Effector CD4-positive, alpha-beta T cell (primary cell): ENCODE measurements at places on chromosomes 3 and 15.

- no peak for DNase-seq
Measured at GRCh38 chr3:66722675-66723074, 221.9 kb upstream of the LRIG1 start.

DNA sequence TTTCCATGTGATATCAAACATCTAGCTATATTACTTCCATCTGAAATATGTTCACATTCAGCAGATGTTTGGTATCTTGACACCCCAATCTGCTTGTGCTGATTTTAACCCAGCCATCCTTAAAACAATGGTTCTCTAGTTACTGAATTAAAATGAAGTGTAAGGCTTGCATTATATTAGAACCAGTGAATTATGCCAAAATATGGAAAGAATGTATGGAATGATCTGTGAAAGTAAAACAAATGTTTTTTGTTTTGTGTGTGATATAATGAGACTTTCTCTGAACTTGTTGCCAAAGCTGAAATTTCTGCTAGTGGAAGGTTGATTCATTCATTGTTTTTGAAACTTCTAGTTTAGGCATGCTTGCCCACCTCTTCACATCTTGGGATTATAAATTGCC is 317.1 kb downstream of the MEX3B start:
- no peak for DNase-seq

- DNase-seq, result no peak
Measured at GRCh38 chr3:195160257-195160898, 110.6 kb downstream of the XXYLT1 start.

DNA sequence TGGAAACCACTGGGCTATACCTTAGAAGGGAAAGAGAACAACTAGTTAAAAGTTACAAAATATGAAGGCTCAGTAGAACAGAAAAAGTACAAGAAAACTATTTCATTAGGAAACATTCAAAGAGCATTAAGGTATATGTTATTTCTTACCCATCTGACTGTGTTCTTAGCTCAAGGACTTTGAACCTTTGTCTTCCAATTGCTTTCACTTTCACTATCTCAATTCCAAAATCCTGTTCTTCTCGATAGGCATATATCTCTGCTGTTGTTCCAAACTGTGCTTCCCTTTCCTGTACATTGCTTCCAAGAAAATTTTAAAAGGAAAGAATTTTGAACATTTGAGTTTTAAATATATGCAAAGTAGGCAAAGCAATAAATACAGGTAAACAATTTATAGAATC is 6.9 kb downstream of the CRBN start:
- DNase-seq, result no peak

DNA sequence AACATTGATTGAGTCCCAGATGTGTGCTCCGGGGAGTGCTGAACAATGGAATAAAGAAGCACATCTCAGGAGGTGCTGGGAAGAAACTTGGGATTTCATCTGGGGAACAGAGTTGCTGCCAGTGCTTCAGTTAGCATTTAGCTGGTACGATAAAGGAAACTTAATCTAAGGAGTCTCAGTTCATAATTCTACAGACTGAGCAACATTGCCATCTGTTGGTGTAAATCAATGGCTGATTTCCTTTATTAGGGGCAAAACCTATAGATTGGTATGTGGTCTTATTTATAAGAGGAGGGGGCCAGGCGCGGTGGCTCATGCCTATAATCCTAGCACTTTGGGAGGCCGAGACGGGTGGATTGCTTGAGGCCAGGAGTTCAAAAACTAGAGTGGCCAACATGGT is 8.9 kb downstream of the MKRN2OS start:
- no peak for DNase-seq

DNA sequence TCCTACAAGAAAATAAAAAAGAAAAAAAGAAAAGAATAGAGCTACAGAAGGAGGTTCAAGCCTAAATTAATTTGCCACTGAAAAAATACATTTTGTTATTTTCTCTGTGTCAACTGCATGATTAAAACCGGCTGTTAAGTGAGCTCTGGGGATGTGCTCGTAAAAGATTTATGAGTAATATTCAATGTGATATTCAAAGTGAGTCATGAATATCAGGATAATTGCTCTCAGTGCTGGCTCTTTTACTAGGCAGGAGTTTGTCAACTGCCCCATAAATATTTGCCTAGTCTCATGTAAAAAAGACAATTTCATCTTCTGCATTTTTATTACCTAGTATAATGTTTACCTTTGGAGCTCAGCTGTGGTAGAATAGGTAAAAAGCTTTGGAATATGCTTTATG is 78.9 kb downstream of the CDIN1 start:
- no peak for DNase-seq

DNA sequence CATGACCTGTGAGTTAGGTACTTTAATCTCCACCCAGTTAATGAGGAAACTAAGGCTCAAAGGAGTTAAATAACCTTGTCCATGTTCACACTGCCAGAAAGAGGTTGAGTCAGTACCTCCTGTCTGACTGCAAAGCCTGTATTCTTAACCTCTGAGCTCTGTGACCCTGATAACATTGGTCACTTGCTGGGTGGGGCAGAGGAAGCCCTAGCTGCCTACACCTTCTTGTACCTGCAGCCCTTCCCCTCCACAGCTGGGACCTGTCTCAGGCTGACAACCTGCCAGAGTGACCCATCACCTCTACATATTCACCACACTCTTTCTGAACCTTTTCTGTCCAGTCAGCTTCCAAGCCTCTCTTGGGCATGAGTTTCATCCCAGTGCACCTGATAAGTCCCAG is 106.1 kb upstream of the HES1 start:
- DNase-seq, result no peak

DNA sequence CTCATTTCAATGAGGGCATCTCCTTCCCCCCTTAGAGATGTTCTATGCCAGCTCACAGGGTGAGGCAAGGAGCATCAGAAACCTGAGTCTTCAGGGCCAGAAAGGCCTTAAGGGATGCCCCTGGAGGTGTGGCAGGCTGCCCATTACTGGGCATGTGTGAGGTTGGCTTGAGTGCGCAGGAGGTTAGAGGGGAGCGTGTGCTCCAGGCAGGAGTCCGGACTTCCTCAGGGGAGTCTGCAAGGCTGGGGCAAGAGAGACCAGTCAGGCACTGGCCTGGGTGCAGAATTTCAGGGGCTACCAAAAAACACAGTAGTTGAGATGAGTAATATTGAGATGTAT is 1.9 kb downstream of the LOXL1 start:
- DNase-seq, result no peak

- no peak for DNase-seq
Measured at GRCh38 chr3:71659864-71660591, 65.2 kb downstream of the EIF4E3 start.

DNA sequence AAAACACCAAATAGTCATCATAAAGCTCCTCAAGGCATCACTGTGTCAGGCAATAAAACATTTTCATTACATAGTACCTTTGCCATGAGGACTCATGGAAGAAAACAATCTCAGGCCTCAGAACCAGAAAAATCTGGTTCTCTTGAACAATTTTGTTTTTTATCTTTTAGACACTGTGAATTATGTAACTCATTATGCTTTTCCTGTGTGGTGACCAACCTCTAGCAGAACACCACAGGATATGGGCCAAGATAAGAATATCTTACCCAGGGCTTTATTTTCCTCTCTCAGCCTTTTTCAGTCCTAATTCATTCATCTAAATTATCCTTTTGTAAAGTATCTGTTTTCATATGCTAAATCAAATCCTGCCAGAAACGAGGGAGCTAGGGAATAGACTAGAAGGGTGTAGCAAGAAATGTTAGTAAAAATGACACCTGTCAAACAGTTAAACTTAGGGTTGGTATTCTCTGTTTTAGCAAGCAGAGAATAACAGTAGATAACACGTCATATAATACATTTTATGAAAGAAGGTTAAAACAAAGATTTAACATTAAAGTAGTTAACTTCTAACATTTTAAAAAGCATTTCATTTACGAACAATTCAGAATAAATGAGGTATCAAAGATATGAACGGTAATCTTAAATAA is 111.1 kb downstream of the FBXL22 start:
- DNase-seq, result peak; percentile 5

DNA sequence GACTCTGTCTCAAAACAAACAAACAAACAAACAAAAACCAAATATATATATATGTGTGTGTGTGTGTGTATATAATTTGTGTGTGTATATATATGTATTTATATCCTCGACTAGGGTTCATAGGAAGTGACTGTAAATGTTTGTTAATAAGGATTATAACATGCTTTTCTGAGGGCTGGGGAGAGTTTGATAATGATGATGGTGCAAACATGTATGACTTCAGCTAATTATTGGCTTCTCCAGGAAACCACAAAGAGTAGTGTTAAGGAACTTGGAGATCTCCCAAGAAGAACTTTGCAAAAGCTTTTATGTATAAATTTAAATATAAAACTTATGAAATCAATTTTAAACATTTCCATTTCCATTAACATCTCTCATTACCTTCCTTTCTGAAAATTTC is 3.9 kb upstream of the OPA1 start:
- no peak for DNase-seq

DNA sequence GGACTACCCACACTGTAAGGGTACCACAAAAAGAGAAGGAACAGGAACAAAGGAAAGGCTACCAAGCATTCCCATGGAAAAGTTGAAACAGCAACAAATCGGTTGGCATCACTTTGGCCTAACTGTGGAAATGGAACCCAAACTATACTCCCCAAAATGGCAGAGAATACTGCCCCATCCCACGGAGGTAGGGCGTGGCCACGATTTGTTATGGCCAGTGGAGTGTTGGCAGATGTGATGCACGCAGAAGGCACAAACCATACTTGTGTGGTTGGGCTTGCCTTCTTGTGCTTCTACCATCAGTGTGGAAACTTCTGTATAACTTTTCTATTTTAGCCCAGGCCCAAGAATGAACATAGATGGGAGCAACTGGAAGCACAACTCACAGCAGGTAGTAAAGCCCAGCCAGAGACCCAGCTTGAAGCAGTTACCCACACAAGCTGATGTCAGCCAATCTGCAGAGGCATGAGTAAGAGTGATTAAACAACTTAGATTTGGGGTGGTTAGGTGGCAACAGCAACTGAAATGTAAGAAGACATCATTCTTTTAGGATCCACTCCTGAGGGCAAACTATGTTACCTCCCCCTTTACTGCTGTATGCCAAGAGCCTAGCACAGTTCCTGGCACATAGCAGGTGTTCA is 64.1 kb downstream of the BTD start:
- no peak for DNase-seq

DNA sequence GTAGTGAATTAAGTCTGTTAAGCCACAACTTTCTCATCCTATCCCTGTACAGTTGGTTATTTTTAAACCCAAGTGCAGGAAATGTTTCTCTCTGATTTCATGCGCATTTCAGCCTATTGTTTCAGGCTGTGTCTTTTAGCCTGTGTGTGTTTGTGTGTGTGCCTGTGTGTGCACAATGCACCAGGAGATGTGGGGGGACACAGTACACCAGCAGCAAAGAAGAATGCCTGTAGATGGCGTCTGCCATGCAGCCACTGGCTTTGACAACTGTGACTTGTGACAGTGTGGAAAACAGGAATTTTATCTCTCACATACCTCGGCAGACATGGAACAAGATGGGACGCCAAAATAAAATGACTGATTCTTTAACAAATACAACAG is 43.6 kb upstream of the PLXNA1 start:
- no peak for DNase-seq

GRCh38 chr3:147574621-147575020 is 165.5 kb downstream of the ZIC1 start:
- no peak for DNase-seq

DNA sequence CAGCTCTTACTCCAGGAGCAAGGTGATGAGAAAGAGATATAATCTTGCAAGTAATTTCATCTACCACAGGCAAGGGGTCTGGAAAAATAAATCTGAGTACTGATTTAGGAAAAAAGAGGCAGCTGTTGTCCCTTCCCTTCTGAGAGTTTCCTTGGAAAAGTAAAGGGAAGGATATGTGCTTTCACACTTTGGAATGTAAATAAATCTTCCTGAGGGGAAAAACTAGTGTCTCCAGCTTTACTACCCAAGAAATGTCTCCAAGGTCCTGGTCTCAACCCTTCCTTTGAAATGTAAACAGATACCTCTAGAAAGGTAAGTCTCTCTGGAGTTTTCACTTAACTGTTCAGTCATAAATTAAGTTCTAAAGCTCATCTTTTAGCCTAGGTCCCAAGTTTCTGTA is 102.6 kb downstream of the DPH6 start:
- no peak for DNase-seq

- DNase-seq, result no peak
Measured at GRCh38 chr3:159766563-159767185, 222.0 kb upstream of the IL12A start.

DNA sequence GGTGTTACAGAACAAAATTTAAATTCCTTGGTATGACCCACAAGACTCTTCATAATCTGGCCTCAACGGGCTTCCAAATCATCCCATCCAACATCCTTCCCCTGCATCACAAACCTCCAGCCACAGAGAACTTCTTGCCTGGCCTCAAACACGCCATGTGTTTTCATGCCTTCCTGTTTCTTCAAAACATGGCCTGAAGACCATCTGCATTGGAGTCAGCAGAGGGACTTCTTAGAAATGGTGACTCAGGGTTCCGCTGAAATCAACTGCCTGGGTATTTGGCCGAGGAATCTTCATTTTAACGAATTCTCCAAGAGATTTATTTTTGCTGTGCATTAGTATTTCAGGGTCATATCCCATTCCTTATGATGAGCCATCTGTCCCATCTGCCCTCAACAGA is 138.1 kb upstream of the RAP2B start:
- DNase-seq, result no peak

DNA sequence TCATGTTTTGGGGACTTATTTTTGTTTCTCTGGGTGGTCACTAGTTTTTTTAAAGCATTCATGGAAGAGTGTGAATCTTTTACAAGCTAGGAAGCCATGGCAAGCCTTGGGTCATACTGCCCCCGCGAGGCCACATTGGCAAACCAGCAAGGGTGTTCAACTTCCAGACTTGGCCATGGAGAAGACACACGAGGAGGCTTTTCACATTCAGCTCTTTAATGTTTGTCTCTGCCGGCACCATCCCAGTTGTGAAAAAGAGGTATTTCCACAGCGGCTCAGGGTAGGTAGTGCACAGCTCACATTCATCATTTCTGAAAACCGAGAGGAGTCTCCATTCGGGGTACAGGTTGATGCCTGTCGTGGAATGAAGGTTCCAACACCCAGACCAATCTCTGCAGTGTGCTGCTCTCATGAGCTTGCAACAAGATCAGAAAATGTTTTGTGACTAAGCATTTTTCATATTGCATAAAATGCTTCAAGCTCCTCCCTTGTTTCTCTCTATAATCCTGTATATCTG is 7.7 kb downstream of the CCR5 start:
- peak; percentile 44 for DNase-seq

DNA sequence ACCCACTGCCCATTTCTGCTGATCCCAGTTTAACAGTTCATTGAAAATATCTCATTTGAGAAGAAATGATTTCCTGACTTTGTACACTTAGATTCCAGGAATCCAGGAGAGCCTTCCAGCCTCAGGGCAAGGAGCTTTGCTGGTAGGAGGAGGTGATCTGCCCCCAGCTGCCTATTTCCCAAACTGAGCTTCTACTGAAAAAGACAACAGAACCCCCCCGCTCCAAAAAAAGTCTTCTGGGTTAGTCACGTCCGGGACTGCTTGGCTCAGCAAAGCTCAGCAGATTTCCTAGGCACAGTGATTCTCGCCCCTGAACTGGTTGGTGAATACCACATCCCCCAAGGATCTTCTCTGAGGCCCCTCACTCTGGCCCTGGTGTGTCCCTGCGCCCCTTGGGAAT is 13.1 kb downstream of the SLC6A6 start:
- DNase-seq, result no peak
